ENCODE measurements at places on chromosomes 2 and 18.
A peak's percentile ranks its signal among the peaks of the same experiment; 100 is the strongest.

GRCh38 chr2:5123582-5124196 lies 568.5 kb upstream of the SOX11 start:
- DNase-seq = no peak
- no peak overlapping the region for H3K27ac ChIP-seq
- no peak overlapping the region for H3K4me3 ChIP-seq

- H3K27me3 ChIP-seq = no peaks in the 10 kb centered on the region
- no peak overlapping the region for H3K27ac ChIP-seq
- H3K36me3 ChIP-seq = peaks cover 97% of the 10 kb centered on the region
- H3K4me1 ChIP-seq = no peaks in the 10 kb centered on the region
- DNase-seq = no peak
- H3K4me3 ChIP-seq = no peak overlapping the region
Observed at GRCh38 chr2:190979906-190980629, 33.9 kb downstream of the STAT1 start.

- H3K27me3 ChIP-seq = no peaks in the 10 kb centered on the region
- H3K36me3 ChIP-seq = no peaks in the 10 kb centered on the region
- DNase-seq = no peak
- no peak overlapping the region for H3K27ac ChIP-seq
Observed at GRCh38 chr18:2395427-2396161, 175.7 kb downstream of the METTL4 start.

- no peak for DNase-seq
- H3K27ac ChIP-seq = peak overlapping the region; percentile 43
- no peaks in the 10 kb centered on the region for H3K36me3 ChIP-seq
- H3K4me3 ChIP-seq = no peak overlapping the region
- peaks cover 8% of the 10 kb centered on the region for H3K4me1 ChIP-seq
Observed at GRCh38 chr18:23341383-23341782, 111.7 kb upstream of the RIOK3 start.

- DNase-seq = no peak
- peaks cover 37% of the 10 kb centered on the region for H3K4me1 ChIP-seq
- peak overlapping the region; percentile 60 for H3K27ac ChIP-seq
Observed at GRCh38 chr18:13610555-13611141, 115.7 kb downstream of the FAM210A start.

GRCh38 chr2:66560683-66561082 lies 125.8 kb downstream of the MEIS1 start:
- no peak overlapping the region for H3K4me3 ChIP-seq
- H3K4me1 ChIP-seq = peaks cover 11% of the 10 kb centered on the region
- H3K36me3 ChIP-seq = no peaks in the 10 kb centered on the region
- no peaks in the 10 kb centered on the region for H3K27me3 ChIP-seq
- H3K27ac ChIP-seq = no peak overlapping the region
- DNase-seq = no peak

DNA sequence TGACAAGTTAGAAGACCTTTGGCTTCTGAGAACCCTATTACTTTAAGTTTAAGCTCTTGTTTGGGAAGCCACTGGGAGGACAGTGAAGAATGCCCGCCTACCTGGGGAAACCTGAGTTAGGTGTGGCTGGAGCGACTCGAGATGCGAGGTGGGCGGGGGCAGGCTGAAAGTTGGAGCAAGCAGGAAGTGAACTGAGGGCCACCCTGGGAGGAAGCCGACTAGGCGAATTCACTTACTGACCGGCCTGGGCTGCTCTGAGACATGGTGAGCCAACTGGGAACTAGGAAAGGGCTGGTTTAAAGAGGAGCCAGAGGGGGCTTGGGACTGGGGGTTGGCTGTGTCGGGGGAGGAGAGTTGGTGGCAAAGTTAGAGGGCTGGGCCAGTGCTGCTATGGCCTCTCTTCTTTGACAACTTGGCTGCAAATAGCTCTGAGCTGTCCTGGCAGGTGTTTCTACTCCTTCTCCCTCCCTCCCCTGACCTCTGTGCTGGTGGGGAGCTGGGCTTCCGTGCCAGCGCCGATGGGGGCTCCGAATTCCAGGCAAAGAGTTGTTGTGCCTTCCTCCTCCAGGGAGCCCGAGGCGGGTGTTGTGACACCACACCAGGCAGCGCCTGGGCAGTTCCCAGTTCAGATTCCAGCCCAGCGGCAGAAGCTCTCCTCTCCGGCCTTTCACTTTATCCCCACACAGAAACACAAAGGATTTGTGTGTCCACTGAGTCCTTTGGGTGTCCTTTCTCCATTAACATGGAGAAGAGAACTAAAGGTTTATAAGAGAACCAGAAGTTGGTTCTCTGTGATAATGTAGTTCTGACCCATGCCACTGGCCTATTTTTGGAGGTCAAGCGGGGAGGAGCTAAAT lies at the start of gene VAMP8:
TSS of gene VAMP8 (plus strand) at position 201 of the 857 bp plus-strand sequence. CDS start at position 262, 61 bp downstream.
- H3K27ac ChIP-seq = peak within 1 kb of the TSS; percentile 90
- H3K4me1 ChIP-seq = peaks cover 35% of the 10 kb centered on the region
- no peaks in the 10 kb centered on the region for H3K27me3 ChIP-seq
- peak within 1 kb of the TSS; percentile 56 for H3K4me3 ChIP-seq
- no peaks in the 10 kb centered on the region for H3K36me3 ChIP-seq

GRCh38 chr18:67428805-67429204 lies 87.7 kb downstream of the DSEL start:
- no peaks in the 10 kb centered on the region for H3K27me3 ChIP-seq
- no peaks in the 10 kb centered on the region for H3K36me3 ChIP-seq
- H3K4me3 ChIP-seq = no peak overlapping the region

GRCh38 chr2:84970210-84970867 lies 622 bp upstream of the KCMF1 start:
- peak overlapping the region; percentile 84 for H3K4me3 ChIP-seq
- H3K27ac ChIP-seq = peak overlapping the region; percentile 99
- no peaks in the 10 kb centered on the region for H3K27me3 ChIP-seq
- peak; percentile 85 for DNase-seq
- H3K36me3 ChIP-seq = peaks cover 4% of the 10 kb centered on the region
